ENCODE measurements at places on chromosomes 4 and X. TPM values are rescaled to one million over a fixed set of nuclear protein-coding genes. Genes with fewer than 3 reads are reported as not detected.

- no peak for DNase-seq
These were observed 75.5 kb downstream of the GPC3 start for GRCh38 chrX:133909888-133910287.

The LNX1 gene
- not detected for total RNA-seq

DNA sequence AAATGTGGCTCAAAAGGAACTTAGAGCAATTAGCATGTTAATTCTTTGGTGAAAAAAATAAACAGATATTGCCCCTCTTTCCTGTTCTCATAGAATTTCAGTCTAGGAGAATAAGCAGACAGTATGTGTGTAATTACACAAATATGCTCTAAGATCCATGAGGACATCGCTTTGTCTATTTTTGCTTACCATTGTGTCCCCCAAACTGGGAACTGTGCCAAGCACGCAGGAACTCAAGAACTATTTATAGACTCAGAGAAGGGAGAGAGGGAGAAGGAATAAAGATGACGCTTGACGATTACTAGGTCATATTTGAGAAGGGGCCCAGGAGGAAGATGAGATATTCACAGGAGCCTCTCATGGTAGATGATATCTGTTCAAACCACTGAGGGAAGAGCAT, 692.6 kb downstream of the RAB28 start:
- DNase-seq = no peak

DNA sequence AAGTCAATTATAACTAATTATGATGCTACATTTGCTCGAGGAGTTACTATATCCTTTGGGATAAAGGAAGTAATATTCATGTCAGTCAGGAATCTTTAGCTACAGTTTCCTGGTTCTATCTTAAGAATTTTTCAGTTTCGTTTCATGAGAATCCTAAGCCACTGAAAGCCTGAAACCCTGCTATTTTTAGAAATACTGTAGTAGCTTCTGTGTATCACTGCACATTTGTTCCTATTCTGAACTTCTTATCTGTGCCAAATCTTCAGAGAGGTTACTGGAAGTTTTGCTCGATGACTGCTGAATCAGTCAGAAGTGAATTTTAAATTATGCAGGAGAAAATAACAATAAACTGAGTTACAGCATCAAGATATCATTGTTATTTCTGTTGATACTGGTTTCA, 249.2 kb downstream of the TENM3 start:
- DNase-seq = no peak

The VSIG4 gene
- 1.8 TPM for total RNA-seq

- DNase-seq = no peak
These were observed 62.5 kb upstream of the RHOH start for GRCh38 chr4:40134206-40134917.

GRCh38 chrX:140040386-140040785, 75.1 kb upstream of the CXorf66 start:
- DNase-seq = no peak

The AVPR2 gene
- total RNA-seq = not detected

- DNase-seq = no peak
These were observed 995 bp upstream of the NFXL1 start for GRCh38 chr4:47915378-47915777.

GRCh38 chr4:105594099-105595010, 41.9 kb downstream of the ARHGEF38 start:
- DNase-seq = no peak

- DNase-seq = no peak
These were observed 22.8 kb downstream of the AGA start for GRCh38 chr4:177419434-177419833.

DNA sequence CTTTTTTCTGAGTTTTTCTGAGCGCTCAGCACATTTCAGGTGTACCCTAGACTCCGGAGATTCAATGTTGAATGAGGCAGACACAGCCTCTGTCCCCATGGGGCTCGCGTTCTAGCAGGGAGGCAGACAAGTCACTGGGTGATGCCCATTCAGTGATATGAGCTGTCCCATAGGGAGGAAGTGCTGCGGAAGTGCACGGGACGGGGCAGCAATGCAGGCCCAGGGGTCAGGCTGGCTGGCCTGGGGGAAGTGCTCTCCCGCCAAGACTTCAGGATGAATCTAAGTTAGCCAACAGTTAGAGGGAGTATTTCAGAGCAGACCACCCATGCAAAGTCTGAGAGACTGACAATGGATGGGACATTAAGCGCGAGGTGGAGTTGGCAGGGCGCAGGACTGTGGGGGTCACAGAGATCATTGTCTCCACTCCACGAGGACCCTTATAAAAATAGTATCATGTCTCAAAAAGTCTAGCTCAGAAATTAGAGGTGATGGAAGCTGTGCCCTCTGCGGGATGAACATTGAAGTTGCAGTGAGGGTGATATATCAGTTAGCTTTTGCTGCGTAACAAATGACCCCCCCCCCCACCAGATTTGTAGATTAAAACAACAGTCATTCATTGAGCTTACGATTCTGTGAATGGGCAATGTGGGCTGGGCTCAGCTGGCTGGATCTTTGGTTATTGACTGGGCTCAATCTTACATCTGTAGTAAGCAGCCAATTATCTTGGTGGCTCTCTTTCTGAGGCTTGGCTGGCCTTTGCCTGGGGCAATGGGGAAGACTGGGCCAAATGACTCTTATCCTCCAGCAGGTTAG, 16.4 kb downstream of the PSAPL1 start:
- DNase-seq = no peak

DNA sequence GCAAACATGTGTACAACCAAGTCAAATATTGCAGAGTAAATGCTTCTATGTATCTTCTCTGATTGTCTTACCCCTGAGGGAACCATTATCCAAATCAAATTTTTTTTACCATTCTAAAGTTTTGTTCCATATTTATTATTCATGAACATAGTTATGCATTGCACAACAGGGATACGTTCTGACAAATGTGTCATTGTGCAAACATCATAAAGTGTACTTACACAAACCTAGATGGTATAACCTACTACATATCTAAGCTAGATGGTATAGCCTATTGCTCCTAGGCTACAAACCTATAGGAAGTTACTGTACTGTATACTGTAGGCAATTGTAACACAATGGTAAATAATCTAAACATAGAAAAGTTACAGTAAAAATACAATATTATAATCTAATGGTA, 23.4 kb downstream of the BEX3 start:
- DNase-seq = no peak
